ENCODE measurements at places on chromosomes 2 and 18.

DNA sequence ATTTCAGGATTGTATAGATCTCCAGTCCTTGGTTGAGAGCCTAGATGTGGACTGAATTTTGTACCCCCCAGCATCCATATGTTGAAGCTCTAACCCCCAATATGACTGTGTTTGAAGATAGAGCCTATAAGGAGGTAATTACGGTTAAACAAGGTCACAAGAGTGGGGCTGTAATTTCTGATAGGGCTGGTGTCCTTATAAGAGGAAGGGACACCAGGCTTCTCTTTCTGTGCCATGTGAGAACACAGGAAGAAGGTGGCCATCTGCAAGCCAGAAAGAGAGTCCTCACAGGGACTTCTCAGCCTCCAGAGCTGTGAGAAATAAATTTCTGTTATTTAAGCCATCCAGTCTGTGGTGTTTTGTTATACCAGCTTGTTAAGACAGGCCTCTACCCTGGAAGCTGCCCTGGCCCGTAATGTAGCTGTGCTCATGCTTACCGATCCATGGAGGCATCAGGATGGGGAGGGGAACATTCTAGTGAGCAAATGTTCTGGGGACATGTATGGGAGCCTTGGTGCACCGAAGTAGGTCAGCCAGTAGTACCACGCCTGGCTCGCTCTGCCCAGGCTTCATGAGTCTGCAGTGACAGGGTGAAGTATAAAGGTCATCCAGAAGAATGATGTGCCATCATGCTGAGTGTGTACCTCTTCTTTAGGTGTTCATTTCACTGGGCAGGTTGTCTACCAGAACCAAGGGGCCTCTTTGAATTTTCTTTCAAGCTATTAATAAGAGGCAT, 16.1 kb downstream of the RASGRP3 start:
- no peak for DNase-seq

- DNase-seq, result no peak
Observed at GRCh38 chr2:66364495-66365333, 70.2 kb upstream of the MEIS1 start.

- no peak for DNase-seq
Observed at GRCh38 chr18:62717925-62718800, 2.8 kb downstream of the PHLPP1 start.

GRCh38 chr2:238574490-238575271, 148.0 kb downstream of the ASB1 start:
- no peak for DNase-seq

GRCh38 chr2:59206361-59206760, 965.2 kb upstream of the FANCL start:
- no peak for DNase-seq

DNA sequence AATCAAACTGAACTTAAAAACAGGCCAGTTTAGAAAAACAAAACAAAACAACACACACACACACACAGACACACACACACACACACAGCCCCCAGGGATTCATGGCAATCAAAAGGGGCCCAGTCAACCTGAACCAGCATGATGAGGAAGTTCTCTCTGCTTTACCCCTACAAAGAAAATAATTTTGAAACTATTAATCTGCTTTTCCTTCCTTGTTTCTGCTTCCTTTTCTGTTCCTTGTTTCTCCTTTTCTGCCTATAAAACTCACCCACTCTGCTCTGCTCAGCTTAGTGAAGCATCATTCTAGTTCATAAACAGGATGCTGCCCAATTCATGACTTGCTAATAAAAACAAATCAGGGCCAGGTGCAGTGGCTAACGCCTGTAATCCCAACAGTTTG, 203.1 kb downstream of the RAB3GAP1 start:
- no peak for DNase-seq

DNA sequence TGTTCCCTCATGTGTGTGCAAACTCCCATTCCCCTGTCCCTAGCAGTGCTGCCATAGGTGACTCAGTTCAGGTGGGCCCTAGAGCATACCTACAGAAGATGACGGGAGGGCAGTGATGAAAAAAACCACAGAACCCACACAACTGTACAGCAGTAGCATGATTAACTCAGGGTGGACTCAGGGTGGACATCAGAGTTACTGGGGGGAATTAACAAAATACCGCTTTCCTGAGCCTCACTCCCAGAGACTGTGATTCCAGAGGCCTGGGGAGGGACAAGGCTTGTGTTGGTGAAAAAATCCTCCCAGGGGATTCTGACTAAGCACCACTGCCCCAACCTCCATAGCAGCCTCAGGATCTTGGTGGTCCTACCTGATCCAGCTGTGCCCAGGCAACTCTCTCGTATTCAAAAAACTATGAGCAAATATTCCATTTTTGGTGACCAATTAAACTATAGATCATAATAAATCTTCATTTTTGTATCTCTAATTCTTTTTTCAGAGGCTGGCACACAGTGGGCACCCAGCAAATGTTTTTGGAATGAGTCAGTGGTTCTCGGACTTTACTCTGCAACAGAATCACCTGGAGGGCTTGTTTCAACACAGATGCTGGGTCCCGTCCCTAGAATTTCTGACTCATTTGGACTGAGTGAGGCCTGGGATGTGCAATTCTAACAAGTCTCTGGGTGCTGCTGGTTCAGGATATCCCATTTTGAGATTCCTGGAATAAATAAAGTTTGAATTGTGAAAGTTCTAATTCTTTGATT, 84.1 kb upstream of the NABP1 start:
- DNase-seq, result no peak

GRCh38 chr2:190452433-190452832, 44.3 kb downstream of the MFSD6 start:
- DNase-seq, result no peak

DNA sequence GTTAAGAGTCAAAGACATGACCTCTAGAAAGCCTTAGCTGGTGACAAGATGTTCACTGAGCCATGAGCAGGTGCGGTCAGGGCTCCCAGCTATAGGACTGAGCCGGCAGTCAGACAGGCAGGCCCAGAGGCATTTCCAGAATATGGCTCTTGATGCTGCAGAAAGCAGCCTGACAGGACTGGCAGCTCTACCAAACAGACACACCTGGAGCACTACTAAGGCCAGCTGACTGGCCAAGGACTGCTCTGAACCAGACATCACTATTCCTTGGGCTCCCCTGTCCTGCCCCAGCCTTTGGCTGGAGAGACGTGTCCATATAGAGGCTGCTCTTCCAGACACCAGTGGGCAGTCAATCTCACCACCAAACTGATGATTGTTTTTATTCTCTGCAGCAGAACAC, 98.8 kb downstream of the RIF1 start:
- no peak for DNase-seq

DNA sequence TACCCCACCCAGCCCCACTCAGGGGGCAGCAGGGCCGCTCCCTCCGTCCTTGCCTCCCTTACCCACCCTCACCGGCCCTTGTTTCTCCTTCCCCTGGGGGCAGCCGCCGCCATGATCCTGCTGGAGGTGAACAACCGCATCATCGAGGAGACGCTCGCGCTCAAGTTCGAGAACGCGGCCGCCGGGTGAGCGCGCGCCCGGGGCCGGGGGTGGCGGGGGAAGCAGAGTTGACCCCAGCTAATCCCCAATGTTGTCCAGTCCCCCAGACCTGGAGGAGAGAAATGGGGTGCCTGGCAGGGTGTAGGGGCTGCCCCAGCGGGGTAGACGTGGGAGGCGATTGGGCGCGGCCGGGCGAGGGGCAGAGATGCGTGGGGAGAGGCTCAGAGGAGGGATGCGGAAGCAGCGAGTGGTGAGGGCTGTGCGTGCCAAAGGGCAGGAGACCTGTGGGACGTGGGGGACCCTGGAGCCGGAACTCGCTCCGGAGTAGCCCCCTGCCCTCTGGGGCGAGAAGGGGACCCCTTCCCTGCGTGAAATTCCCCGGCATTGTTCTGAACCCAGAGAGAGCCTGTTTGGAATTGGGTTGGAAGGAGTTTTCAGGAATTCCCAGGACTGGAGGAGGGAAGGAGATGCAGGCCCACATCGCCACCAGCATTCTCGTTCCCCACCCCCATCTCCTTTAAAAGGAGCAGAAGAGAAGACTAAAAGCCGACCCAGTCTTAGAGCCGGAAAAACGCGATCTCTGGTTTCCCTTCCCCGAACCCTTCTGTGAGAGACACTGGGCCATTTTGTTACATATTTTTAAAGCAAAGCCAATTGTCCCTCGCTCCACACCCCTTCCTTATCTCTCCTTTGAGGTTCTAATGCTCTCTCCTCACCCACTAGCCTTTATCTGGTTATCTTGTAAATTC, 625 bp downstream of the ARPC2 start:
- no peak for DNase-seq

DNA sequence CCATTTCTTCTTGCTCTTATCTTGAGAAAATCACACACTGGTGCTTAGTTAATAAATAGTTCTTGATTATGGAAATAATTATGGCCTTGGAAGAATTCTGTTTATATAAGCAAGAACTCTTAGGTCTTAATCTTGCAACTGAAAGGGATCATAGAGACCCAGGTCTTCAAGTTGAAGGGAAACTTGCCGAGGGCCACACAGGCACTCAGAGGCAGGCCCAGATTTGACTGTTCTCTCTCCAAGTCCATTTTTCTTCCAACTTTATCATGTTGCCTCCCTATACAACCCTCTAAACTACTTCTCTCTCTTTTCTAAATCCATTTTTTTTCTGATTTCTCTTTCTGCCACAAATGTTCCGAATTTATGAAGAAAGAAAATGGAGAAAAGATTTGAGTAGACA, 94.5 kb upstream of the RMDN2 start:
- DNase-seq, result no peak

DNA sequence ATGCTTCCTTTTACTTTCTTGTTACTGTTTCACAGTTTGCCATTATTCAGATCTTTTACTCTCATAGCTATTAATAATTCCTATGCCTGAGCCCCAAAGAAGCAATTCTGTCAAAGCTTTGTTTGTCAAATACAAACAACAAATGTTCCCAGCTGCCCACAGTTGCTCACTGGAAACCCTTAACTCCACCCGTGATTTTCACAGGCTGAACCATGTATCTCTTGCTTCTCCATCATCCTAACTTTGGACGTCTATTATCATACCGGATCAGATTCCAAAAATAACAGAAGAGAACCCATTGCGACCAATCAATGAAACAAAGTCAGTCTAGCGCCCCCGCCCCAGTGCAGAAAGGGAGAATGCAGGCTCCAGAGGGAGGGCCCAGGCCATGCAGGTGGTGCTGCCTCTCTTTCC, 24.2 kb downstream of the COLEC12 start:
- DNase-seq, result no peak

- DNase-seq, result no peak
Observed at GRCh38 chr2:28390241-28390745, 2.4 kb upstream of the FOSL2 start.

DNA sequence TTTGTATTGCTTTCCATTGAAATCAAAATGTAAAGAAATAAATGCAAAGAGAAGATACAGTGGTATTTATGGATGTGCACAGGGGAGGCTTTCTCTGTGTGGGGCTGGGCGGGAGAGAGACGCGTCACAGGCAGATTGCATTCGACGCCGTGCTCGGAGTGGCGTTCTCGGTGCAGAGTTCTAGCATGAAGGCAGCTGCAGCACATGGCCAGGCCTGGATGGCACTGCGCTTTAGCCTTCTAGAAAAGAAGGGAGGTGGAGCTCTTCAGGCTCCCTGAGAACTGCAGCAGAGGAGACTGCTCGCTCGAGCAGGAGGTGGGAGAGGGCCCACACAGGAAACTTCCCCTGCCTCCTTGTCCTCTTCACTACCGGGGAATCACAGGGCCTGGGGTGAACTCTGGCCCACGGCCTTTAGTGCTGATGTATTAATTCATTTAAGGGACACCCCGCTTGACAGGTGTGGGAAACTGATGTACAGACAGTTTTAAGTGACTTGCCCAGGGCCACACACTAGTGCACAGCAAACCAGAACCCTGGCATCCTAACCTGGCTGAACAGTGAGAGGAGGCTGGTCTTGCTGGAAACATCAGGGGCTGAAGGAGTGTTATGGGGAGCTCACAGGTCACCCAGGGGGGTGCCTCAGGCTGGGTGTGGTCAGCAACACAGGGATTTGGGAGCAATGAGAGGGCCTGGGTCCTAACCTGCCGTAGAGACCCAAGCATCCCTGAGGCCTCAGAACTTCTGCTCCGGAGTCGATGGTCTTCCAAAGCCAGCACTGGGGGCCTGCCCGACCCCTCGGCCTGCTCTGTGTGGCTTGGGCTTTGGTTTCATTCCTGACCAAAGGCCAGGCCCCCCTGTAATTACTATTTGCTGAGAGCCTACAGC, 199.9 kb downstream of the HDAC4 start:
- no peak for DNase-seq

GRCh38 chr18:57737400-57738060, 65.6 kb downstream of the ATP8B1 start:
- peak; percentile 16 for DNase-seq

DNA sequence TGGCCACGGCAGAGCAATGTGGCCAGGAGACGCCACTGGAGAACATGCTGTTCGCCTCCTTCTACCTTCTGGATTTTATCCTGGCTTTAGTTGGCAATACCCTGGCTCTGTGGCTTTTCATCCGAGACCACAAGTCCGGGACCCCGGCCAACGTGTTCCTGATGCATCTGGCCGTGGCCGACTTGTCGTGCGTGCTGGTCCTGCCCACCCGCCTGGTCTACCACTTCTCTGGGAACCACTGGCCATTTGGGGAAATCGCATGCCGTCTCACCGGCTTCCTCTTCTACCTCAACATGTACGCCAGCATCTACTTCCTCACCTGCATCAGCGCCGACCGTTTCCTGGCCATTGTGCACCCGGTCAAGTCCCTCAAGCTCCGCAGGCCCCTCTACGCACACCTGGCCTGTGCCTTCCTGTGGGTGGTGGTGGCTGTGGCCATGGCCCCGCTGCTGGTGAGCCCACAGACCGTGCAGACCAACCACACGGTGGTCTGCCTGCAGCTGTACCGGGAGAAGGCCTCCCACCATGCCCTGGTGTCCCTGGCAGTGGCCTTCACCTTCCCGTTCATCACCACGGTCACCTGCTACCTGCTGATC, 4.9 kb downstream of the GPR17 start:
- no peak for DNase-seq

GRCh38 chr2:149657401-149658040, 69.9 kb upstream of the MMADHC start:
- DNase-seq, result no peak

- DNase-seq, result no peak
Observed at GRCh38 chr2:168401048-168401556, 55.0 kb upstream of the CERS6 start.

DNA sequence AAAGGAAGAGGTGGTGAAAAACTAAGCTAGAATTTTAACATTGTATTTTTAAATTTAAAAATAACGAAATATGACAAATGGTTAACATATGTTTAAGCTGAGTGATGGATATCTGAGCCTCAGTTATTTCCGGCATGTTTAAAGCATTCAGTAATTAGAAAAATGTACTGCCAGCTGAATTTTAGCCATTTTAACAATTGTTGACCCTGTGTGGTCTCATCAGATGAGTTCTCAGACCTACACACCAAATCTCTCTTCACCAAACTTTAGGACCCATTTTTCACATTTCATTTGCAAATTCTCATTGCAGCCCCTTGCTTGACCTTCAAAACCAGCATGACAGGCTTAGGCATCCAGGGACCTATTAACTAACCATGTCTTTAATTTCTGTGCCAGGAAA, 91.5 kb upstream of the RGPD4 start:
- no peak for DNase-seq

- DNase-seq, result no peak
Observed at GRCh38 chr2:8582651-8583399, 99.0 kb upstream of the ID2 start.

Data from SK-N-MC (cell line).